ENCODE measurements at places on chromosomes 6 and 20.

DNA sequence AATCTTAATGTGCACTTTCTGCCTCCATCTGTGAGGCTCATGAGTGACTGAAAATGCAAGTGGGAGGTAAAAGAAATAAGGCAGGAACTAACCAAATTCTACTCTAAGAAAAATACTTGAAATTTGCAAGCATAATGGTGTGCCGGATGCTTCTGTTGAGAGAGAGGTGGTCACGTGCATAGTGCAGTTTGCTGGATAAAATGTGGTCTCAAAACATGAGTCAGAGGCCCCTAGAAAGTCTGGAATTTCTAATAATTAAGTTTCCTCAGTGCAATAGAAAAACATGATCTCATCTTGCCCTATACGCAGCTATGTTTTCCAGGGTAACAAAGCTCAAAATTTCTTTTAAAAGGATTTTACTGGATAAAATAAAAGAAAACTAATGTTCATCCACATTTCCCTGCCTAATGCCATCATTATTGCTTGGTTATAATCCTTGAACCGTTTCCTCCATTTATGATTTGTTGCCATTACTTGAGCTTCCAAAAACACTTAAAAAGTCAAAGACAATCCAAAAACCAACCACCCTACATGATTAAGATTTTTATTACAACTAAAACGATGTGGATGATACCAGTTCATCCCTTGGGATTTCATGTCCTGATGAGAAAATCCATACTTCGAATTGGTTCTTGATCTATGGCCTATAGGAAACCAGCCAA is 351.7 kb upstream of the ARID1B start:
- DNase-seq = no peak

- no peak for DNase-seq
Observed at GRCh38 chr20:15831201-15831600, 742.0 kb downstream of the KIF16B start.

GRCh38 chr6:89858041-89858440 is 28.4 kb downstream of the CASP8AP2 start:
- DNase-seq = no peak

DNA sequence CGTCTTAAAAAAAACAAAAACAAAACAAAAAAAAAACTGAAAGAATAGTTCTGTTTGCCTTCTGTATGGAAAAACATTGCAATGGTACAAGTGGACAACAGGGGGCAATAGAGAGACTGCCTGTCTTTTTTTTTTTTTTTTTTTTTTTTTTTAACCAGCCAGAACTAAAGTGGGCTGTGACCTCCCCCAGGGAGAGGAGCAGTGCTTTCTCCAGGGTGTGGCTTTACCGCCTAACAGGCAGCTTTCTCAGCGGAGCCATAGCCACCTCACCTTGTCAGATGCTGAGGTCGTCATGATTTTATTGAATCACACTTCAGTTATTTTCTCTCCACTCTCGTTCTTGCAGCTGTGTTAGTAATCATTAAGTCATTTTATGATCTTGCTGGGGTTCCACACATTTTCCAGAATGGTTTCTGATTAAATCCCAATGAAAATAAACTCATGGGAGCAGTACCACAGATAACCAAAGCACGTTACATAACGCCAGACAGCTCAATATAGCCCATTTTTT is 78.4 kb downstream of the GMPR start:
- DNase-seq = no peak

GRCh38 chr6:154157082-154157481 is 118.0 kb downstream of the OPRM1 start:
- DNase-seq = no peak

- DNase-seq = no peak
Observed at GRCh38 chr6:166423051-166423745, 40.5 kb upstream of the MPC1 start.

GRCh38 chr6:4351520-4352321 is 216.3 kb upstream of the ECI2 start:
- DNase-seq = peak; percentile 85

GRCh38 chr20:36741072-36741471 is 4.8 kb downstream of the NDRG3 start:
- DNase-seq = no peak

GRCh38 chr6:163670336-163670735 is 255.8 kb downstream of the QKI start:
- DNase-seq = no peak

- DNase-seq = no peak
Observed at GRCh38 chr6:155710704-155711103, 255.1 kb upstream of the NOX3 start.

- DNase-seq = no peak
Observed at GRCh38 chr20:16350465-16350864, 222.8 kb downstream of the KIF16B start.

DNA sequence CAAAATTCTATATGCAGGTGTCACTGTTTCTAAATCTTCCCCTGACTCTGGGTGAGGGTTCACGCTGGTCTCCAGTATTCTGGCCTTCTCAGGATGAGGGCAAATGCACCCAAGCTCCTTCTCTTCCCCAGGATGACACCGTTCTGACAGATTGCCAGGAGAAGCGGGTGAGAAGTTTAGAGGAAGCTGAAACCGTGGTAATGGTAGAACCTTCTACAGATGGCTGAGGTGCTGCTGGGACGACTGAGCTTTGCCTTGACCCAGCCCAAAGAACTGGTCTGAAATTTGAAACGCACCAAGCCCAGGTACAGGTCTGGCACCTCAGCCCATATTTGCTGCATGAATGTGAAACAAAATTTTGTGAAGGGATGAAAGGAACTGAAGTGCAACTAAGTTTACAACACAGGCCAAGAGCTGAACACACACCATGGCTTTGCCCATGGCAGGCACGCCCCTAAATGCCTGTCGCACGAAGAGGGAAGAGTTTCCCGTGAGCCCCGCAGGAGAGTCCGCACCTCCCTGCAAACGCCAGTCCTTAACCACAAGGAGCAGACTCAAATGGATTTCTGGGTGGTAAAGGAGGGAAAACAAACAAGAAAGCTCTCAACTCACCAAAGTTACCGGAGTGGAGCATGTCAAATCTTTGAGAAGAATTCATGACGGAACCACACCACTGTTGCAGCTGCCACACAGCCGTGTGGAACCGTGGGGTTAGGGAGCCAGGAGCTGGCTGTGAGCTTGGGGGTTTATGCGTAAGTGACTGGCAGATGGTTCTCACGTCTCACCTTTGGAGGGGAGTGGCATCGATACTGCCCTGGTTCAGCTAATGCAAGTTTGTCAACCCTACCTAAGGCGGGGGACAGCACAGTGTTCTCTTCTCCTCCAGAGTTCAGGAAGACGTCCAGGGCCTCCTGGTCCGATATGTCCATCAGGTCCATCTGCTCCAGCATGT is 138.9 kb downstream of the DTNBP1 start:
- DNase-seq = peak; percentile 16

- DNase-seq = peak; percentile 77
Observed at GRCh38 chr6:164151161-164152120, 736.9 kb downstream of the QKI start.

GRCh38 chr6:23031986-23032385 is 462.6 kb downstream of the HDGFL1 start:
- DNase-seq = no peak

- DNase-seq = no peak
Observed at GRCh38 chr6:89258912-89259311, 41.8 kb upstream of the GABRR1 start.

- DNase-seq = no peak
Observed at GRCh38 chr6:169848946-169849345, 97.5 kb downstream of the ERMARD start.

DNA sequence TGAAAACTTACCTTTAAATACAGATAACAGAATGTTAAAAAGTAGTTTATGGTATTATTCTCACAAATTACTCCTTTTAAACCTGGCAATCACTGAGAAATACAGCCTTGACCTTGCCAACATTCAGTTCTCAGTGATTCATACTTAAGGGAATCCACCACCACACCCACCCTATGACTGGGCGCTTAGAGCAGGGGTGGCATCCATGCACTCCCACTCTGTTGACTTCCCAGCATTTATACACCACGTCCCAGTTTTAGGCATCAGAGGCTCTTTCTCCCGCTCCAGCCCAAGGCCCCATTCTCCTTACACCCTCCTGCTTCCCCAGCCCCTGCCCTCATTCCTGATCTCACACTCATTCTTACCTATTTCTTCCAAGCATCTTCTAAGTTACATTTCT is 16.3 kb downstream of the TRAF3IP2 start:
- no peak for DNase-seq

GRCh38 chr6:29965873-29966601 is 23.7 kb downstream of the HLA-A start:
- peak; percentile 88 for DNase-seq
